Astrocyte of the spinal cord (primary cell): ENCODE measurements at places on chromosomes 3 and 15.
A peak's percentile ranks its signal among the peaks of the same experiment; 100 is the strongest.

GRCh38 chr3:43327582-43327979 is 41.2 kb downstream of the SNRK start:
- DNase-seq = no peak

GRCh38 chr3:21390136-21390535 is 360.9 kb downstream of the ZNF385D start:
- peak; percentile 72 for DNase-seq

DNA sequence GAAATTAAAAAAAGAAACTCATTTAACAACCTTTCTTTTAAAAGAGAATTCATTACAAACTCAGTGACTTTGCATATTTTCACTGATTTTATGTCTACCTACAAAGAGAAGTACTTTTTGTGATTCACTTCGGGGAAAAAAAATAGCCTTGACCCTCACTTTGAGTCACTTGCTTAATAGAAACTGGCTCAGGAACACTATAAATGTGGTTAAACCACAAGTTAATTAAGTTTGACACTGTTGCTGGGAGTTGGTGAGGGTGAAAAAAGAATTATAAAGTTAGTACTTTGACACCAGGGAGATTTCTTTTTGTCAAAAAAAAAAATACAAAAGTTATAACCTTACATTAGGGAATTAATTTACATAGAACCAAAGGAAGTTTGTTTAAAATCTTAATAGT is 810.9 kb downstream of the NR2F2 start:
- no peak for DNase-seq

DNA sequence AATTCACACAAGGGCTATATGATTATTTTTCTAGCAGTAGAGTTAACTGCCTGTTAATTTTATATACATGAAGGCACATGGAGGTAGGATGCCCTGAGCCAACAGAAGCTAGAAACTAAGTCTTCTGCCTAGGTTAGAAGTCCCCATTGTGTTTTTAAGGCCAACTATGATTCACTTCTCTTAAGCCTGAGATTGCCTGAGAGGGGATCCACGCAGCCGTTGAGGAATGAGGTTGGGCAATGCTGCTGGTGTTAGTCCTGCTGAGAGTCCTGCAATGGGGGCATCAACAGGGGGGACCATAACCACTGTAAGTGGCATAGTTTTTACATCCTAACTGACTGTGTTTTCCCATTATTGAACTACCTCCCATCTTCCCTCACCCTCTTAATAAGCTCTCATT is 60.1 kb upstream of the PFN2 start:
- no peak for DNase-seq

DNA sequence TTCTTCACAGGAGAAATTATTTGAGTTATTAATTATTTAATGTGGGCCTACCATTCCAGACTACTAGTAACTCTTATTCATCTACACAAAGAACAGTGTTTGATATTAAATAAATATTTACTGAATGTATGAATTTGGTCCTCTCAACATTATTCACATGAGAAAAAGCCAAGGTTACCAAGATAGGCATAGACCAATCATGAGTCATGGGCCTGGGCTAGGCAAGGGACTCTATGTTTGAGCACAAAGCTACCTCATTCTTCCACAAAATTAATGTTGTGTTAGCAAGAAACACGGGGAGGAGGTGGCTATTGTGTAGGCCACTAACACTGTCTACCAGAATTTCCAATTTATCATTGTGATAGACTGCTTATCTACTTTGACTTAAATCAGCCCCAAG is 115.7 kb downstream of the SERPINI1 start:
- peak; percentile 14 for DNase-seq

DNA sequence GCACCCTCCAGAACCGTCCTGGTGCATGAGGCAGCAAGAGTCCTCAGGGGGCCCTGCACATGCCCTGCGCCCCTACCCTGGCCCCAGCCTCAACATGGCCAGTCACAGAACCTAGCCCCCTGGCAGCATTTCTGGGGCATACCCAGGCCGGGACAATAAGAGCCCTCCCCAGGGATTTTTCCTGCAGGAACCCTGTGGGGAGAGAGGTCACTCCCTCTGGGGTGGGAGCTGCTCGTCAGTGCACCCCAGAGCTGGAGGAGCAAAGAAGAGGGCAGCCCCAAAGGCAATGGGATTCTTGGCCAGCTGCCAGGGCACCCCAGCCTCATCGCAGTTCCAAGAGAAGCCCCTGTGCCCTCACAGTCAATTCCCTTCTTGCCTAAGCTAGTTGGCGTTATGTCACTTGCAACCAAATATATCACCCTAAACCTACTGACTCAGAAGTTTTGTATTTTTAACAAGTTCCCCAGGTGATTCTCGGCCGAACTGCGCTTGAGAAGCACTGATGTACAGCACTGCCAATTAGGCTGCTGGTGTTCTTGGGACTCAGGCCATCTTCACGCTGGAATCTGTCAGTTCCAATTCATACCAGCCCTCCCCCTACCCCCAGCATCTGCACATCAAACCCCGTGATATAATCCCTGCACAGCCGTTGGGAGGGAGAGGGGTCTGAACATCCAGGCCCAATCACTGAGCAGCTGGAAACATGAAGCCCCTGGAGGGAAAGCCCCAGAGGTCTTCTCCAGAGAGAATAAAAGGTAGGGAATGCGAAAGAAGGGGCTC is 87.5 kb upstream of the PRR20G start:
- no peak for DNase-seq

- DNase-seq = no peak
Measured at GRCh38 chr3:11276901-11277300, 4.7 kb downstream of the ATG7 start.

DNA sequence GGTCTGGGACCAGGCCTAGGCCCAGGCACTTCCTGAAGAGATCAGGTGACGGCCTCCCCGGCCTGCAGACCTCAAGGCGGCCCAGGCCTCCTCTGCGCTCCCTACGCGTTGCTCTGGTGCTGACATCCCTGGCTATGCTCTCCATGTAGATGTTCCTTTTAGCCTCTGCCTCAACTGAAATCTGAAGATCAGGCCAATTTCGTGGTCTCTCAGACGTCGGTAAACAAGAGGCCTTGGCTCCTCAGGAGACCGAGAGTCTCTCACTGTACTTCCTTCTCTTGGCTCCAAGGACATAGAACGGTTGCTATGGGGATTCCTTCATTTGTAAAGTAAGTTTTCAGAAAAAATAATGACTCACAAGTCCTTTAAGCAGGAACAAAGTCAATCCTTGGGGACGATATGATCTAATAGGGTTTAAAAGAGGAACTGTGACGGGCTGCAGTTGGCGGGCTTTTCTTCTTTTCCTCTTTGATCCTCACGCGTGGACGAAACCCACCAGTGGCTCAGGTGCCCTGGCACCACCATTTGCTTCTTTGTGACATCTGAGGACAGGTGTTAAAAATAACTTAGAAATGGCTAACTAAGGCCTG is 55.6 kb upstream of the CGNL1 start:
- DNase-seq = peak; percentile 84

GRCh38 chr3:177427540-177427939 is 230.3 kb upstream of the TBL1XR1 start:
- peak; percentile 69 for DNase-seq

DNA sequence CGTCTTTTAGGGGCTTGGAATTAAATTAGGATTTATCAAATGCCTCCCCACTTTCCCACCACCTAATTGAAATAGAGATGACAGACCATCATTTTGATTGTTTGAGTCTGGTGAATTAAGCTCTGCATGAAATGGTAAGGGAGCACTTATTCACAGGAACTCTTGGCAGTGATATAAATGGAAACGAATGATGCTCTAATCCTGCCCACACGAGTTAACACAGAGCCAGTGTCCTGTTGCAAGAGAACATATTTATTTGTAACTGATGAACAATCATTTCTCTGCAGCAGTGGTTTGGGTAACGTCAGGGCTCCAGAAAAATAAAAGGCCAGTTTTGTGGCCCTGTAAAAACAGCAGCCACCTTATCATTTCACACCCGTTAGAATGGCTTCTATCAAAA is 163.3 kb downstream of the FEZF2 start:
- no peak for DNase-seq
